Upper lobe of right lung (tissue), 1 donor: ENCODE measurements at places on chromosomes 4 and X.

- no peaks in the 10 kb centered on the region for H3K4me1 ChIP-seq
- H3K4me3 ChIP-seq: no peak overlapping the region
- no peak for DNase-seq
Observed at GRCh38 chrX:14573161-14573560, 43.8 kb downstream of the GLRA2 start.

- no peak overlapping the region for H3K27ac ChIP-seq
- H3K4me3 ChIP-seq: peak overlapping the region; percentile 31
- no peak for DNase-seq
- no peaks in the 10 kb centered on the region for H3K4me1 ChIP-seq
Observed at GRCh38 chr4:121192013-121192412, 27.9 kb upstream of the TNIP3 start.

- no peaks in the 10 kb centered on the region for H3K4me1 ChIP-seq
- H3K36me3 ChIP-seq: peaks cover 3% of the 10 kb centered on the region
- no peak overlapping the region for H3K27ac ChIP-seq
- H3K4me3 ChIP-seq: no peak overlapping the region
- H3K27me3 ChIP-seq: no peaks in the 10 kb centered on the region
- no peak for DNase-seq
Observed at GRCh38 chr4:77959566-77960338, 97.1 kb downstream of the MRPL1 start.

GRCh38 chrX:56726605-56727004 is 2.4 kb upstream of the NBDY start:
- H3K4me1 ChIP-seq: peaks cover 4% of the 10 kb centered on the region
- no peak overlapping the region for H3K4me3 ChIP-seq
- no peaks in the 10 kb centered on the region for H3K36me3 ChIP-seq
- DNase-seq: no peak
- H3K27me3 ChIP-seq: no peaks in the 10 kb centered on the region

DNA sequence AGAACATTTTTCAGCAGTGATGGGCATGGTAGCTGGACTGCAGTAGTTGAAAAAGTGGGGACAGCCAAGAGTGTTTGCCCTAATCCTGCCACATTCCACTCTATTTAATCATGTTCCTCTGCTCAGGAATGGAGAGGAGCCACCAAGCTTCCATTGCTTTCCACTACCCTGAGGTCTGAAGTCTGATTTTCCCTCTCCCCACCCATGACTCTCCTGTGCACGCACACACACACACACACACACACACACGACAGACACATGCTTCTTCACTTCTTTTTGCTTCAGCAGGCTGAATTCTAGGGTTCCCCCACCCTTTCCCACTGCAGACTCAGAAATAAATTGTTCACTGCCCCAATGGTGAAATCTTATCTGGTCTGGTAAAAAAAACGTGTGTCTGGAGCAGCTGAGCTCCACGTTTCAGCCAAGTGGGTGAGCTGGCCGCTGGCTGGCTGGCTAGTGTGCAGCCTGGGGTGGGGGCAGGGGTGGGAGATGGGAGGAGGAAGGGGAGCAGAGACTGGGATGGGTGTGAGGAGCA is 142.7 kb upstream of the NALF2 start:
- H3K4me3 ChIP-seq: no peak overlapping the region
- no peaks in the 10 kb centered on the region for H3K27me3 ChIP-seq
- no peaks in the 10 kb centered on the region for H3K36me3 ChIP-seq
- no peaks in the 10 kb centered on the region for H3K4me1 ChIP-seq
- no peak for DNase-seq

DNA sequence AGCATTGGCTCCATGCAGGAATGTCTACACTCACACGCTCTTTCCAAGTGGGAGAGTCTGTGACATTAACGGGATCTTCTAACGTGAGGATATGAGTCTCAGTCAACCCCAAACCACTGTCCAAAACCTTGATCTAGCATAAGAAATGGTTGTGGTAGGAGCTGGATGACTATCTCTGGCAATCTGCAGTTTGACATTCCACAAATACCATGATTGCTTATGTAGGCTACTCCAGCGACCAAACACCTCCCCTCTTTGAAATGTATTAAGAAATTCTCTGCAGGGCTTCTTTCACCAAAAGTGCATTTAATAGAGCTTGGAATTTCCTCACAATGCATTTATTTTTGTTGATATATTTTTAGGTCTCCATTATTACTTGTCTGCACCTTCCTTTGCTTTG is 14.1 kb upstream of the STX18 start:
- H3K36me3 ChIP-seq: no peaks in the 10 kb centered on the region
- no peaks in the 10 kb centered on the region for H3K4me1 ChIP-seq
- H3K4me3 ChIP-seq: no peak overlapping the region
- no peaks in the 10 kb centered on the region for H3K27me3 ChIP-seq

- H3K36me3 ChIP-seq: no peaks in the 10 kb centered on the region
- H3K4me1 ChIP-seq: no peaks in the 10 kb centered on the region
- H3K4me3 ChIP-seq: no peak overlapping the region
- peaks cover 11% of the 10 kb centered on the region for H3K27me3 ChIP-seq
- no peak for DNase-seq
- H3K27ac ChIP-seq: no peak overlapping the region
Observed at GRCh38 chr4:49032440-49033161, 46.5 kb downstream of the CWH43 start.

DNA sequence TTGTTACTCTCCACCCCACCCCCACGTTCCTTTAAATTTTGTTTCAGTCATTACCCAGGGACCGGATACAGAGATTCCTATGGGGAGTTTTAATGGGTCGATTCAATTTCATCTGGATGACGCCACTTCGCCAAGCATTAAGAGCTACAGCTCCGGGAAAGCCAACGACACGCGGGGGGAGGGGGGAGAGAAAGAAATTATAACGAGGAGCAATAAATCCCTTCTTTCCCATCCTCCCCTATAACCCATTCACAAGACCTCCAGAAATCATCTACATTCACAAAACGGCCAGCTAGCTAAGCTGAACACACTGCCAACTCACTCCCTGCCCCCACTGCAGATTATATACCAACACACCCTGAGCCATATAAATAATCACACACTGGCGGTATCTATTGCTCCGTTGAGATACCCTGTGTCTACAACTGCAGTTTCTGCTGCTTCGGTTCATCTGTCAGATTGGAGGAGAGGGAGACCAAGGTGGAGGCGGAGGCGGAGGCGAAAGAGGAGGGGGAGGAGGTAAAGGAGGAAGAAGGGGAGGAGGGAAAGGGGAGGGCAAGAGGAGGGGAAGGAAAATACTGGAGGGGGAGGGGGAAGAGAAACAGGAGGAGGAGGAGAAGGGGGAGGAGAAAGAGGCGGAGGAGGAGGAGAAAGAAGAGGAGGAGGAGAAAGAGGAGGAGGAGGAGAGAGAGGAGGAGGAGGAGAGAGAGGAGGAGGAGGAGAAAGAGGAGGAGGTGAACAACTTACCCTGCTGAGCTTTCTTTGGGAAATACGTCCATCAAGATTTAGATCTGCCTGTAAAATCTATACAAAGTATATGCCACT is 113.9 kb upstream of the VAMP7 start:
- H3K4me3 ChIP-seq: peak overlapping the region; percentile 43
- H3K4me1 ChIP-seq: no peaks in the 10 kb centered on the region
- DNase-seq: peak; percentile 60
- no peaks in the 10 kb centered on the region for H3K27me3 ChIP-seq

DNA sequence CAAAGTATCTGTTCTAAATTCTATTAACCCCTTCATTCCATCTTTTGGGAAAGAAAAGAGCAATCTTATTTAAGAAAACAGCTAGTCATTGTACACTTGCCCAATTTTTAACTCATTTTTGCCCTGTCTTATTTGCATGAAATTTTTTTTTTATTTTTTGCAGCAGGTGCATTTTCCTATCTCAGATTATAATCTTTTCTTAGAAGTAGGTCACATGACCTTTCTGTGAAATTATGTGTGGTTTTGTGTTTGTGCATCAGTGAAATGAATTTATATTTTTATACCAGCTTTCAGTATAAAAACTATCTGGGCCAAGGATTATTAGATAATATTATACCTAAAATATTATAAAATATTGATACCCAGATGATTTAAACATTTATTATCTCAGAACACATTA is 145.6 kb downstream of the INPP4B start:
- DNase-seq: no peak
- no peaks in the 10 kb centered on the region for H3K4me1 ChIP-seq
- H3K36me3 ChIP-seq: no peaks in the 10 kb centered on the region
- no peak overlapping the region for H3K4me3 ChIP-seq
- H3K27me3 ChIP-seq: no peaks in the 10 kb centered on the region

- H3K36me3 ChIP-seq: no peaks in the 10 kb centered on the region
- no peaks in the 10 kb centered on the region for H3K27me3 ChIP-seq
- H3K4me3 ChIP-seq: no peak overlapping the region
- peaks cover 52% of the 10 kb centered on the region for H3K4me1 ChIP-seq
- H3K27ac ChIP-seq: no peak overlapping the region
- no peak for DNase-seq
Observed at GRCh38 chr4:15649914-15650545, 5.1 kb downstream of the FBXL5 start.

GRCh38 chrX:17433965-17434364 is 59.0 kb downstream of the NHS start:
- H3K4me3 ChIP-seq: no peak overlapping the region
- no peaks in the 10 kb centered on the region for H3K36me3 ChIP-seq
- no peaks in the 10 kb centered on the region for H3K4me1 ChIP-seq
- H3K27me3 ChIP-seq: no peaks in the 10 kb centered on the region
- DNase-seq: no peak

- no peak for DNase-seq
- H3K4me1 ChIP-seq: no peaks in the 10 kb centered on the region
- H3K27me3 ChIP-seq: no peaks in the 10 kb centered on the region
- H3K4me3 ChIP-seq: no peak overlapping the region
- no peak overlapping the region for H3K27ac ChIP-seq
Observed at GRCh38 chr4:52371841-52372240, 287.3 kb downstream of the USP46 start.

DNA sequence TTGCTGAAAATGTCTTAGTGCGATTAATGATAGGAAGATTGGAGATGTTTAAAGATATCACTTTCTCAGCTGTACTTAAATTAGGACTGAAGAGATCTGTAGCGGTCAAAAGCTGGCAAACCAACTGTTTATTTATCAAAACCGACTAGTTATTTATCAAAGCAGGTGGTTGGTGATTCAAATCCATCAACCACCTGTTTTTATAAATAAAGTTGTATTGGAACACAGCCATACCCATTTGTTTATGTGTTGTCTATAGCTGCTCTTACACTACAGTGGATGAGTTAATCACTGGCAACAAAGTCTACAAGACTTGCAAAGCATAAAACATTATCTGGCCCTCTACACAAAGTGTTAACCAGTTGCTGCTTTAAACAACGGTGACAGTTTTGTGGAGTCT is 76.8 kb downstream of the IL15 start:
- no peak for DNase-seq
- no peaks in the 10 kb centered on the region for H3K36me3 ChIP-seq
- H3K4me3 ChIP-seq: no peak overlapping the region
- no peaks in the 10 kb centered on the region for H3K27me3 ChIP-seq
- H3K27ac ChIP-seq: no peak overlapping the region
- no peaks in the 10 kb centered on the region for H3K4me1 ChIP-seq

DNA sequence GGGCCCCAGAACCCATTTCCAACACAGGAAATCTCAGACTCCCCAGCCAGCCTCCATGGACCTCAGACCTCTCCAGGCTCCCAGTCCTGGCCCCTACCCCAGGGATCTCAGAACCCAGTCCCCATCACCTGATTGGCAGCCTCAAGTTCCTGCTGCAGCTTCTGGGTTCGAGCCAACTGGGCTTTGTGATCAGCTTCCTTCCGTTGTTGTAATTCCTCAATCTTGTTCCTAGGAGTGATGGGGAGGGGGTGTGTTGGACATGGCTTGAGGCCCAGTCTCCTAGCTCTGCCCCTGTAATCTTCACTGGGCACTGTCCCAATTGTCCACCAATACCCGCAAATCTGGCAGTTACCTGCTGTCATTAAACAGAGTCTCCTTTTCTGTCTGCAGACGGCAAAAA is 12.6 kb downstream of the GRIPAP1 start:
- H3K4me1 ChIP-seq: no peaks in the 10 kb centered on the region
- no peaks in the 10 kb centered on the region for H3K27me3 ChIP-seq
- no peak overlapping the region for H3K4me3 ChIP-seq
- DNase-seq: no peak
- H3K36me3 ChIP-seq: peaks cover 17% of the 10 kb centered on the region

GRCh38 chr4:188023682-188024081 is 28.1 kb downstream of the ZFP42 start:
- no peak overlapping the region for H3K4me3 ChIP-seq
- no peaks in the 10 kb centered on the region for H3K27me3 ChIP-seq
- no peaks in the 10 kb centered on the region for H3K36me3 ChIP-seq
- no peak for DNase-seq
- H3K27ac ChIP-seq: no peak overlapping the region

DNA sequence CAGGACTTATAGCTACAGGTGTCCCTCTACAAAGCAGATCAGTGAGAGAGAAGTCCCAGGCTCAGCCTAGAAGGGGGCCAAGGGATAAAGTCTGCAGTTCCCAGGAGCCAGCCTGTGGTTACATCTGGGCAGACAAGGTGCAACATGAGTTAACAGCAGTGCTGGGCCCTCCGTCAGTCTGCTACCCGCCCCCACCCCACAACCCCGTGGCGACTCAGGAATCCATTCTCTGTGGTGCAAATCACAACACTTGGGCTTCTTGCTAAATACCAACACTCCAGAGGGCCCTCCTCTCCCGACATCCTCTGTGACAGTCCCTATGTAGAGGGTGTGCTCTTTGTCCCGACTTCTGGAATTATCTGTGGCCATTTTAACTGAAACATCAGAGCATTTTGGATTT is 13.8 kb downstream of the GPM6B start:
- no peaks in the 10 kb centered on the region for H3K27me3 ChIP-seq
- H3K36me3 ChIP-seq: no peaks in the 10 kb centered on the region
- no peaks in the 10 kb centered on the region for H3K4me1 ChIP-seq

GRCh38 chr4:125801373-125801772 is 486.6 kb downstream of the FAT4 start:
- DNase-seq: no peak
- no peak overlapping the region for H3K4me3 ChIP-seq
- no peaks in the 10 kb centered on the region for H3K27me3 ChIP-seq
- H3K36me3 ChIP-seq: no peaks in the 10 kb centered on the region

- DNase-seq: no peak
- peak overlapping the region; percentile 52 for H3K4me3 ChIP-seq
- H3K4me1 ChIP-seq: no peaks in the 10 kb centered on the region
- H3K27ac ChIP-seq: no peak overlapping the region
Observed at GRCh38 chrX:17376431-17377077, 1.6 kb downstream of the NHS start.

DNA sequence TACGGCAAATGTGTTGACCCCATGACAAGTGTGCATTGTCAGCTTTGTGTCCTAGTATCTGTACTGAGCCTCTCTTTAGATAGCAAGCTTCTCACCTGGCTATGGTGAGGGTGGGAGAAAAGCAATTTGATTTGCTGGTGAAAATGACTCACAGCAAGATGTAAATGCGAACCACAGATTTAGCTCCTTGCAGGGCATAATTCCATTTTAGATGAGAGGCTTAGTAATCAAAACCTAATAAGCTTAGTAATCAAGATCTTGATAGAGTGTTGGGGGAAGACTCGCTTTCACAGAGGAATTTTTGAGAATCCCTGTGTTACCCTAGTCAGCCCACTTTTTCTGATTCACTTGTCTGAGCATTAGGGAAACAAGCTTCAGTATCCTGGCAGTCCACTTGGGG is 7.7 kb upstream of the OCIAD2 start:
- no peaks in the 10 kb centered on the region for H3K27me3 ChIP-seq
- H3K4me3 ChIP-seq: no peak overlapping the region
- H3K27ac ChIP-seq: no peak overlapping the region
- H3K4me1 ChIP-seq: no peaks in the 10 kb centered on the region
- DNase-seq: no peak

GRCh38 chrX:17564689-17565409 is 172.4 kb upstream of the SCML1 start:
- H3K4me3 ChIP-seq: no peak overlapping the region
- H3K27ac ChIP-seq: no peak overlapping the region
- no peaks in the 10 kb centered on the region for H3K27me3 ChIP-seq

- H3K27me3 ChIP-seq: peaks cover 5% of the 10 kb centered on the region
- no peak overlapping the region for H3K27ac ChIP-seq
- no peak overlapping the region for H3K4me3 ChIP-seq
- H3K36me3 ChIP-seq: no peaks in the 10 kb centered on the region
- peaks cover 6% of the 10 kb centered on the region for H3K4me1 ChIP-seq
Observed at GRCh38 chr4:80340036-80340435, 4.5 kb downstream of the CFAP299 start.
